ENCODE measurements at places on chromosomes 4 and X.

- no peak for DNase-seq
These were observed 1.8 kb downstream of the RGS12 start for GRCh38 chr4:3294401-3295241.

DNA sequence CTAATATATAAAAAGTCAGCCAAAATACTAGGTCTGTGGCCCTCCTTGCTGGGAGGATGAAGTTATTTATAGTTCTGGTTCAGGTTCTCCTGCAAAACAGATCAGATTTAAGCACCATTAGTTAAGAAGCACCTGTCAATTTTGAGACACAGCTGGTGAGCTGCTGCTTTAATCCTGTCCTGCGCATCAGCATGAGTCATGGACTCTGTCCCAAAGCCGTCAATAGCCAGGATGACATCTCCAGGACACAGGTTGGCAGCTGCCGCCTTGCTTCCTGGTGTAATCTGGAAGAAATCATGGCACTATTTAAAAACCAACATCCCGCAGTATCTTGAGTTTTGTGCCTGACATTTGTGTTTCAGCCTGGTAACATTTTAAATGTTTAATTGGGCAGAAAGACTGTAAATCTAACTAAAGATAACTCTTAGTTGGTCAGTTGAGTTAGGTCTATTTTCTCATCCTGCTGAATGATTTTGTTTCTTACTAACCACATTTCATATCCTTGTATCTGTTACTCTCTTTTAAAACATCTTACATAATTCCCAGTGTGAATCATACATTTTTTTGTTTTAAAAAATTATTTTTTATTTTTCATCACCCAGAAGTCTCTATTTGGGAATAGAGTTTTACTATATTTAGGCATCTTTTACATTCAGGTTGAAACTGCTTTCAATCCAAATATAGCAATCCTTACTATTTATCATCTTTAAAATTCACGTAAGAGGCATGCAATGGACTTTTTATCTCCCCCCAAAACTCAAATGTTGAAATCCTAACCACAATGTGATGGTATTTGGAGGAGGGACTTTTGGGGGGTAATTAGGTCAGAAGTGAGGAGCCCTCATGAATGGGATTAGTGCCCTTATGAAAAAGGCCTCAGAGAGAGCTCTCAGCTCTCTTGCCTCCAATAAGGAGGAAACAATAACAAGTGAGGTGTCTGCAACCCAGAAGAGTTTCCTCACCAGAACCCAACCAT lies 10.1 kb downstream of the PDLIM3 start:
- DNase-seq, result no peak

DNA sequence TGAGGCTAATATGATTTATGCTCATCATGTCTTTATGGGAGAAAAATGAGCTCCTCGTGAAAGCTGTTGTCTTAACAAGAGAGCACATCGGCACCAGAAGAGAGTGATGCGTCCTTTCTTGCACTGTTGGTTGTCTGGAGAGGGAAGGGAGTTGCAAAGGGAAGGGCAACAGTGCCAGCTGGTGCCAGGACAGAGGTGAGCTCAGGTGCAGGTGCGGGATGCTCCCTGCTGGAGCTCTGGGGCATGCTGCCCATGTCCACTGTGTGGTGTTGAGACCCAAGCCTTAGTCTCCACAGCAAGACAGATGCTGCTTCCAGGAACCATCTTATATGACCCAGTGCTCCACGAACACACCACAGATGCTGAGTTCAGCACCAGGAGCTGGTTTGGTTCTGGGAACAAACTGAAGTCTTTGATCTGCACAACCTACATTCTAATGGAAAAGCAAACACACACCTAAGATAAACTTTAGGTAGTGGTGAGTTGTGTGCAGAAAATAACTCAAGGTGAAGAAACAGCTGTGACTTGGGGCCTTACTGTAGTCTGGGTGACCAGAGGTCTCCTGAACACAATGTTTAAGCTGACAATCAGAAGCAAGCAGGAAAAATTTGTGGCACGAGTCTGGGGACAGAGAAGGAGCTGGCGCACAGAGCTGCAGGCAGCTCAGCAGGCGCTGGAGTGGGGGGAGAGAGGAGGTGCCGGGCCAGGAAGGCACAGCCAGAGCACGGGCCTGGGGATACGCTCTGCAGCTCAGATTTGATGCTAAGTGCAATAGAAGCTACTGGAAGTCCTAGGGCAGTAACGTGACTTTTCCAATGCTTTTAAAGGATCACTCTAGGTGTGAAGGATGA lies 73.2 kb downstream of the HAUS3 start:
- no peak for DNase-seq

- DNase-seq, result no peak
These were observed 331.0 kb upstream of the EMCN start for GRCh38 chr4:100848841-100849240.

GRCh38 chr4:119643306-119644042 lies 14.9 kb upstream of the PDE5A start:
- DNase-seq, result no peak

DNA sequence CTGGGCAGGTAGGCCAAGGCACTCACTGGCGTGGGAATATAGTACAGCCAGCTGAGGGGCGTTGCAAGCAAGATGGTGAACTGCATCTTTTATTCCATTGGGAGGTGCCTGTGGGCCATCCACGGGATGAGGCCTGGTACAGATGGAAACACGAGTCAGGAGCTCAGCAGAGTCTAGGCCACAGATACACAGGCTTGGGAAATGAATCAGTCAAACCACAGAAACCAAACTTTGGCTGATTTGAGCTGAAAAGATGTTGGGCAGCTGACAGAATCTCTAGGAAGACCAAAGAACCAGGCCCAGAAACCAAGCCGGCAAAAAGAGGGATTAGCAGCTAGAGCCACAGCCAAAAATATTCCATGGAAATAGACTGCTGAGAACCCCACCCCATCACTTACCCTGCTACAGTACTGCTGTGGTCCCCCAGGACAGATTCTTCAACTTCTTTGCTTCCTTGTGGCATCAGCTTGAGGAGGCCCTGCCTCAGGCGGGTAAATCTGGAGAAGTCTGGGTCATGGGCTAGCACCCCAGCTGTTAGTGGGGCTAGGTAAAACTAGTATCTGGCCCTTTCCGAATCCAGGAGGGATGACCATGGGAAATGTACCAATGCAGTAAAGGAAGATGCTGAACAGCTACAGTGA lies 75.4 kb downstream of the TMEM131L start:
- no peak for DNase-seq

DNA sequence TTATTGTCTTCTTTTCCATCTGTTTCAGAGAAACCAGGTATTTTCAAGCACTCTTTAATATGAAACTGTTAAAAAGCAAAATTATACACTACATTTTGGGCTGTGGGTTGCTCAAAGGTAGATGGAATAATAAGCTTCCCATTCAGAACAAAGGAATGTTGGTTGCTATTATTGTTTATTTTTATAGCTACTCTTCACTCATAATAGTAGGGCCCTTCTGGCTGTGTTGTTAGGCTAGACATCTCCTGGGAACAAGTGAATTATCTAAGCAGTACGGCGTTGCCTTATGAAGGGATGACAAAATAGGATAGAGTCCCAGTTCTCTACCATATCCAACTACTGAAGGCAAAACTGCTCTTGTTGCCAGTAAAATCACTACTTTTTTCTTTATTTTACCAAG lies 34.2 kb downstream of the TENM3 start:
- no peak for DNase-seq

Data from naive thymus-derived CD4-positive, alpha-beta T cell (primary cell).